ENCODE measurements at places on chromosomes 1 and 21. TPM values are rescaled to one million over a fixed set of nuclear protein-coding genes. Genes with fewer than 3 reads are reported as not detected.

Gene LCA5L
- 1.0 TPM for total RNA-seq

Gene FABP3
- 0.84 TPM for total RNA-seq

Gene OR11L1
- total RNA-seq, result not detected

Gene ADAMTSL4
- 0.73 TPM for total RNA-seq

Gene CADM3
- 2.7 TPM for total RNA-seq

Gene CLCA4
- total RNA-seq, result not detected

Gene KCNE2
- not detected for total RNA-seq

GRCh38 chr1:17306407-17306806 lies 1.6 kb upstream of the PADI4 start:
- no peak for DNase-seq

GRCh38 chr1:24049733-24050132 lies 62.2 kb downstream of the MYOM3 start:
- no peak for DNase-seq

GRCh38 chr1:226948996-226949395 lies 8.9 kb downstream of the COQ8A start:
- no peak for DNase-seq

DNA sequence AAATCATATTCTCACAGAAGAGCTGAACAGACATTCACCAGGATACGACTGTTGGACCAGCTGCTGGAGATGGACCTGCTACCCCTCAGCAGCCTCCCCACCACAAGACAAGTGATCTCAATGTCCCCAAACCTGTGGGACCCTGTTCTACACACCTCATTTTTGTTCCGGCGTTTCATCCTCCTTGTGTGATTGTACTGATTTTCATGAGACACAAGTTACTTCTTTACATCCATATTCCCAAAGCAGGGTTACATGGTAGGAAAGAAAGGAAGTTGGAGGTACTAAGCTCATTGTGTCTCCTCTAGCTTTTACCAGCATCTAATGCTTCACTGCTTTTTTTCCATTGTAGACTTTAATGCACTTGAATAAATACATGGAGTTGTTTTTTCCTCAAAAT lies 8.7 kb downstream of the ADAMTS1 start:
- DNase-seq, result no peak

- DNase-seq, result no peak
Measured at GRCh38 chr1:30404341-30404740, 319.0 kb downstream of the MATN1 start.

- no peak for DNase-seq
Measured at GRCh38 chr21:37197746-37198145, 69.4 kb downstream of the VPS26C start.

DNA sequence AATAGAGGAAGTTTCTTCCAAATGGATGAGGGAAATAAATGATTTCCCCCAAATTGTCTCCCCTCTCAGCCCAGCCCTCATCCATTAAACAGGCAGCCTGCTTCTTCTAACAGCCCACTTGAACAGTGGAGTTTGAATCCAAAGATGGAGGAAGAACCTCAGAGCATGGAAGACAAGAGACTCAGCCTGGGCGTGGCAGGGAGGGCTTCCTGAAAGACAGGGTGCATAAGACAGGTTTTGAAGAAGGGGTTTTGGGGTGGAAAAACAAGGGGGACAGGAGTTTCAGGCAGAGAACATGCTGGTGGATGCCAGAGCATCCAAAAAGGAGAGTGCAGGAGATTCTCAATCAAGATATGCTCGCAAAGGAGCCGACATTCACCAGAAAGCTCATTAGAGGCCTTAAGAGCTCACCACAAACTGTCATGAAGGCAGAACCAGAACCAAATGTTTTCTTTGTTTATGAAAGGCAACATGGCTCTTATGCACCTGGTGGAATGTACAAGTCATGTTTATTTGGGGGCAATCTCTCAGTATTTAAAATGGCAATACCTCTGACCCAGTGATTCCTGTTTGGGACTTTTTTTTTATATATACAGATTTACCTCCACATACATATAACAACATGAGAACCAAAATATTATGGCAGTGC lies 26.5 kb upstream of the TSPEAR start:
- DNase-seq, result no peak

DNA sequence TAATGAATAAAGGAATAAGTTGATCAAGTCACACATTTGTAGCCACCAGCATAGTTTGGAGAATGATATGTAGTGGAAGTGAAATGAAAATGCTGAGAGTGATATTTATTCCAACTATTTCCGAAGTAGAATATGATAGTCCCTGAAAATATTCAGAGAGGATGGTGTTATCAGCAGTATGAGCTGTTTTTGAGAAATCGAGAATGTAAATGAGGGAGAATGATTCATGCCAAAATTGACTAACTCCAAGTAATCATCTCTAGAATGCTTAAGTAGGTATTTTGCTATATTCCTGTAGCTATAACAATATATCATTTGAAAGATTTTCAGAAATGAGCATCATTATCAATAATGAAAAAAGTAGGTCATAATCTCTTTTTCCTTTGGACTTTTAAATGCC lies 178.9 kb downstream of the PDE4B start:
- DNase-seq, result no peak

GRCh38 chr1:68376441-68376840 lies 73.3 kb downstream of the RPE65 start:
- DNase-seq, result no peak

DNA sequence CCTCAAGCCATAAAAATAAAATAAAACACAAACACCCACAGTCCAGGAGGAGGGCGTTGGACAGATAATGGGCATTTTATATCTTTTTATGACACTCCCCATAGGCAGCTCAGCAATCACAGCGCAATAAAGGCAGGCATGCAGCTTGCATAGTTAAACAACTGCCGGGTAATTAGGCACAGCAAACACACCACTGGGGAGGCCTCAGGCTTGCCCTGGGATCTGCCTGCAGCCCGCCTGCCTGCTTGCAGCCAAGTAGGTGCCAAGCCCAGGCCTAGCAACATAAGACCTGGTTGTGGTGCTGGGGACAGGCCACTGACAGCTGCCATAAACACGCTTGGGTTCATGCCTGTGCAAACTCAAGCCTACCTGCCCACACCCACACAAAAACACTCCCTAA lies 54.2 kb downstream of the DMAP1 start:
- no peak for DNase-seq

- no peak for DNase-seq
Measured at GRCh38 chr1:88873737-88874349, 17.5 kb downstream of the GTF2B start.

DNA sequence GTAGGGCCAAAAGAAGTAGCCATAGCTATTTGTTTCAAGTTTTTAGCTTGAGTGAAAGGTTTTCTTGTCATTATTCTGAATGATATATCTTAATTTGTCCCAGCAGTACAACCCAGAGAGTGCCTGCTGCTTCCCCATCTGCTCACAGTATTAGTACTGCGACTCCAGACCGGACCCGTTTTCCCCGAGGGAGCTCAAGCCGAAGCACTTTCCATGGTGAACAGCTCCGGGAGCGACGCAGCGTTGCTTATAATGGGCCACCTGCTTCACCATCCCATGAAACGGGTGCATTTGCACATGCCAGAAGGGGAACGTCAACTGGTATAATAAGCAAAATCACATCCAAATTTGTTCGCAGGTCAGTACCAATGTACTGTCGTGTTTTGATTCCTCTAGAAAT lies 37.2 kb upstream of the C1orf115 start:
- no peak for DNase-seq

DNA sequence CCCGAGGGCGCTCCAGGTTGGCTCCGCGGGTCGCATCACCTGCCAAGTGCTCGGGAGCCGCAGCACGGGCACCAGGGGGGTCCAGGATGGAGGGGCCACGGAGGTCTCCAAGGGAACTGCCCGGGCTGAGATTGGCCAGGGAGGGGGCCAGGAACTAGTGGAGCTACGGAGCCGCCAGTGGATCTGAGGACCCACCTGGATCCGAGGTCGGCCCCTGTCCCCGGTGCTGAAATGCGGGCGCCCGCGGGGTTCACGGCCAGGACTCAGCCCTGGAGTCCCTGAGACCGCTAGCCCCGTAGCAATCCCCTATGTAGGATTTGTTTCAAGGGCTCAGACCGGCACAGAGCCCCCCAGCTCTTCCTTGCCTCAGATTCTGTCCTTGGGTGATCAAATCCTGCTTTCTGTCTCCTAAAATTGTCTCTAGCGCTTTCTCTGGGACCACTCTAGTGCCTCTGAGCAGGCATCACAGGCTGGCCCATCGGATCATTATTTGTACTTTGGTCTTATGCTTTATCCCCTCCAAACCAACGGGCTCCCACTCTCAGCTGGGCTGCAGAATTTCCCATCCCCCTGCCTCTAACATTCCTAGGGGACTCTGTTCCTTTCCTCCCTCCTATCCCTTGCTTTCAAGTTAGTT lies 27.3 kb downstream of the KIAA2013 start:
- DNase-seq, result no peak

- DNase-seq, result no peak
Measured at GRCh38 chr1:37424523-37424922, 49.9 kb upstream of the ZC3H12A start.

DNA sequence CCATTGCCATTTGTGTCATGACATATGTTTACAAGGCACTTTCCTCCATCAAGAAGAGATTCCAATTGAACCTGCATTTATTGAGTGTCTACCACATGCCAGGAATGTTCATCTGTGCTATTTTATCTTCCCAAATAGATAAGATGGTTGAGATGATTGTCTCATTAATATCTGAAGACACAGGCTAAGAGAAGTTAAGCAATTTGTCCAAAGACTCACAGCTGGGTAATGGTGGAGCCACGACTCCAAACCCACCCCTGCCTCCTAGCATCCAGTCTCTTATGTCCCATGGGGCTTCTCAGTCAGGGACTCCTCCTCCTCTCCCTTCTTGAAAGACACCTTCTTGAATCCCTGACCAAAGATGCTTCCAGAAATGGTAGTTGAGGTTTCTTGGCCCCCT lies 68.1 kb downstream of the STUM start:
- no peak for DNase-seq
